ENCODE measurements at places on chromosomes 1 and 21.

GRCh38 chr1:228037401-228038386 is 30.9 kb downstream of the WNT3A start:
- DNase-seq: peak; percentile 84

DNA sequence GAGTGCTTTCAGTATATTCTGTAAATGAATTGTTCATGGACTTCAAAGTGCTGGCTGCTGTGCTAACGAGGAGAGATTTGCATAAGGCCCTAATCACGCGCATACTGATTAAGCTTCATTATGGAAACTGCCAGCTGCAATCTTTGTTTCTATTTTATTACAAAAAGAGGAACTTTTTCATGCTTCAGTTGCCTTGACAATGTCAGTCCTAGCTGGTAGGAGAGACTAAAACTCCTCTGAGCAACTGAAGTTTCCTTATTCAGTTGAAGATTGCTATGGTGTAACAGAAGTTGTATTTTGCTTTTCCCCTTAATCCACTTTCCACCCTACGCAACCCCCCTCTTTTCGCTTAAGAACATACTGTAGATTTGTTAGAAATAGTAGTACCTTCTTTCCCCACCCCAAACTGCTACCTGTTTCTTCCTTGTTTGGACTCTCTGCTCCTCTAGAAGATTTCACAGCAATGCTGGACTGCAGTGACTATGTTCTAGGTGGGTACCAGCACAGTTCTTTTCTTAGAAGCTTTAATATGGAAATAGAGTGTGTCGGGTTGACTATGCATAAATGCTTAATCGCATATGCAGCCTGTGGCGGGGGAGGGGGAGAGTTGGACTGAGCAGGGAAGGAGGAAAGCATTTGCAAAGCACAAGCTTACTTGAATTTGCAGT is 108.3 kb downstream of the POU2F1 start:
- DNase-seq: peak; percentile 42

- peak; percentile 84 for DNase-seq
Measured at GRCh38 chr21:36297938-36298572, 21.9 kb upstream of the MORC3 start.

- DNase-seq: no peak
Measured at GRCh38 chr1:54144366-54144765, 8.4 kb downstream of the CDCP2 start.

DNA sequence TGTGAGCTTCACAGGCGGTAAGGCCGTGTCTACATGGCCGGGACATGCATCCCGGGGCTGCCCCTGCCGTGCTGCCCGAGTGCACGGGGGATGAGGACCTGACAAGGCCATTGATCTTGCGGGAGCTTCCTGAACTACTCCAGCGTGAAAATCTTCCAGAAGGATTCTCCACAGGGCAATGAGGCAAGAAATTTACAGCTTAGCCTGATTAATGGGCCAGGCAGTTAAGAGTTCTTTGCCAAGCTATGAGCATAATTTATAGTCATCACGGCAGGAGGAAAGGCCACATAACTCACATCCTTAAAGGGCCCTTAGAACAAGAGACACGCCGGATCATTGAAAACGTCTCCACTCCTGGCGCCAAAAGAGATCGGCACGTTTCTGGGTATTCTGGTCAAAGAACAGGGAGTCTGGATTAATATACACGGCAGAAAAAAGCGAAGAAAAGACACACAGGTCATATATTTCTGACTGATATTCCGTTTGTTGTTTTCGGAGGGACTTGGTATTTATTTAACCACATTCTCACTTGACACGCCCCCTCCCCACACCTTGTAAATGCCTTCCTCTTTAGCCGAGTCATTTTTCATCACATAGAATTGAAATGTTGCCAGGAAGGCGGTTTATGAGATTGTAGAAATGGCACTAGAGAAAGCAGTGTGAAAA is 180.5 kb downstream of the DYRK1A start:
- DNase-seq: no peak

DNA sequence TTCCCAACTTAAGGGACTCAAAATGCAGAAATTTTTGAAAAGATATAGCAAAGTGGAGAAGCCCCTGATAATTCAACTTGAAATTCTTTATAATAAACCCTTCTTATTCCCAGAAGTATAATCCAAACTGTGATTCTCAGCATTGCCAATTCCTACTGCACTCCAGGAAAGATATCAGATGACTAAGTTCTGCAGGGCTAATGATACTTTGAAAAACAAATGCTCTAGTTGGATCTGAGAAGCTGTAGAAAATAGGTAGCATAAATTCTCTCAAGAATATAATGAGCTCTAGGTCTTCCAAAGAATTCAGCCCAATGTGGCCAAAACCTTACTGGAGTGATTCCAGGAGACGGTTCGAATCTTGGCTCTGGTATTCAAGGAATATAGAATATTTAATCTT is 294.0 kb upstream of the PTBP2 start:
- DNase-seq: no peak

DNA sequence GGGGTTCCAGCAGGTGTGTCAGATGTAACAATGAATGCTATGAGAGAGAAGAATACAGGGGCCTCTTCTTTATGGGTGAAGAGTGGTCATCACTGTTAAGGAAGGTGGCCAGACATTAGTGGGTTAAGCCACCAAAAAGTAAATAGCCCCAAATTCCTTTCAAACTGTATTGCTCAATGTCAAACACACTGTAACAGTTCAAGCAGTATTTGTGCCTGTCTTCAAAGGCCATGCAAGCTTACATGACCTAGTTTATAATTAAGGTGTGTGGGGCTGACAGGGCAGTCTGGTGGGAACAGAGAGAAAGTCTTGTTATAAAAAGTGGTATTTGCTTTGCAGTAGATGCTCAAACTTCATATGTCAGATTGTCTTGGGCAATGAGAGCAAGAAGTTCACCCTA is 18.5 kb downstream of the CHIT1 start:
- DNase-seq: no peak

DNA sequence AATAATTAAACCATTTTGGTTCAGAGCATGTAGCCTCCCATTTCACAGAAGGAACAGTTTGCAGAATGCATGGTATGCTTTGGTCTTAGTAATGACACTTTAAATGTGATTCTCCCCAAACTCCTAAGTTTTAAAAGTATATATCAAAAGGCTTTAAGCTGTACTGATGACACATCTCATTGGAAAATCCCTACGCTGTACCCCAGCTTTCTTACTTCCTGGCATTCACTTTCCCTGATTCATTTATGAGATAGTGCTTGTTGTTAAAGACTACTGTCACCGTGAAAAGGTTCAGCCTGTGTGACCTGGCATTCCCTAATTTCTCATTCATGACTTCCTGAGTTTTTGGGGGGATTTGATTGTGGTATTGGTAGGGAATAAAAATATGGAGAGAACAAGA is 53.4 kb downstream of the MPZL1 start:
- no peak for DNase-seq

GRCh38 chr1:236484310-236484971 is 39.3 kb upstream of the LGALS8 start:
- DNase-seq: no peak

DNA sequence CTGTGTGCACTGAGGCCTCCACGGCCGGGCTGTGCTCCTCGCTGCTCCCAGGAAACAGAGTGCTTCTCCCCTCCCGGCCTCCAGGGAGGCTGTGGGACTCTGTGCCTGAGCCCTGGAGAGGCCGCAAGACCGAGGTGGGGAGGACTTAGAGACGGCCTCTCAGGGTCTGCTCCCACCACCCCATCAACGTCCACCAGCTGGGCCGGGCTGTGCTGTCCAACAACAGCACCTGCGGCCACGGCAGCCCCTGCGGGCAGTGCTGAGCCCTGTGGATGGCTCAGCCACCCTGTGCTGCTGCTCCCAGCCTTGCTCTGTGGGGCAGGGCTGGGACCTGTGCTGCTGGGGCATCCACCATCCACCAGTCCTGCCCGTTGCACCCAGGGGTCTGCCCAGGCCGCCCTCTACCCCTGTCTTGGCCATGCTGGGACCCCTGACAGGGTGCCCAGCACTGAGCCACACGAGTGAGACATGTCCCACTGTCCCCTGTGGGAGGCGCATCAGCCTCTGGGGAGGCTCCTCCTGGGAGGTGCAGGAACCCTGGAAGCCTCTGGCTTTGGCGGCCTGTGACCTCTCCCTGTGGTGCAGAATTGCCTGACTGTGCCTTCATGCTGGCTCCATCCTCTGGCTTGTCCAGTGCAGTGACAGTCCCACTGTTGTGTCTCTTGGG is 31.2 kb upstream of the LRRC3 start:
- DNase-seq: no peak

GRCh38 chr1:218495931-218496330 is 150.8 kb downstream of the TGFB2 start:
- no peak for DNase-seq

- no peak for DNase-seq
Measured at GRCh38 chr1:247335882-247336281, 4.2 kb upstream of the ZNF496 start.

- no peak for DNase-seq
Measured at GRCh38 chr1:91919962-91920361, 29.2 kb upstream of the BRDT start.

DNA sequence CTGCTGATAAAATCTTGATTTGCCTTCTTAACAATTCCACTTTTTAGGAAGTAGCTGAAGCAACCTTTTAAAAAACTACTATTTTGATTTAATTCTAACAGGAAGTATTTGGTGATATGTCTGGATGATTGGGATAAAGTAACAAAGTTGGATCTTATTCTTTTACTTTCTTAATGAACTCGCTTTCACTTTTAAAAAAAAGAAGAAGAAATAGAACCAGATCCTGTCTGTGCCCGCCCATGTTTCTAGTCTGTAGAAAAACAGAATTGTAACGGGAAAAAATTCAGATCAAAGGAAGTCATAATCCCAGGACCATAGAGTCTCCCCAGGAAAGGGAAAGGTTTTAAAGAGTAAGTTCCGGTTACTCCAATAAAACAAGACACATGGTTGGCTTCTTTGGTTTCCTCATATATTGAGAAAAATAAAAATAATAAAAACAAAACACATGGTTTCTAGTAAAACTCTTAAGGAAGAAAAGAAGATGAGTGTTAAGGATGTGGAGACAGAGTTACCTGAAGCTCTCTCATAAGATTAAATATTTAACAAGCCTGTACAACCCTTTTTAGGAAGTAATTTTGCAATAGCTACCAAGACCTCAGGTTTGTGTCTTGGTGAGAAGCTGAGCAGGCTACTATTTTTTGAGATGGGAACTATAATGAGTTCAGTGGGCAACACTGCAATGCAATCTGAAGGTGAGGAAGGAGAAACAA is 4.9 kb downstream of the CD48 start:
- DNase-seq: no peak

DNA sequence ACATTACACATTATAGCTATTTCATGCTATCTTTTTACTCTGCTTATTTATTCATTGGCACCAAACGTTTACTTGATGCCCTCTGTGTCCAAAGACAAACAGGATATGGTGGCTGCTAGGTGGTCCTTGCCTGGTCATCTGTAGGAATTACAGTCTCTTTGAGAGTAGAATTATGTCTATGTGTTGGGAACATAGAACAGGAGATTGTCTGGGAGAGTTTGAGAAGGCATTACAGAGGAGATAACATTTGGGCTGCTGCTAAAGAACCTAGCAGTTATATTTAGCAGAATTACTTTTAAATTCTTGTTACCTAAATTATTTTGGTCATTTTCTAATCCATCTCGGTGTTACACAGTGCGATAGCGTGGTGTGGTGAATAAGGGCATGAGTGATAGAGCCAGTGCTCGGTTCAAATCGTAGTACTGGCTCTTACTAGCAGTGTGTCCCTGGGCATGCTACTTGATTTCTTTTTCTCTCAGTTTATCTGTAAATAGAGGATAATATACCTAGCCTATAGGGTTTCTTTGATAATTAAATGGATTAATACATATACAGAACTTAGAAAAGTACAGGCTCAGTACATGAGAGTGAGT is 20.5 kb downstream of the RRP15 start:
- no peak for DNase-seq

DNA sequence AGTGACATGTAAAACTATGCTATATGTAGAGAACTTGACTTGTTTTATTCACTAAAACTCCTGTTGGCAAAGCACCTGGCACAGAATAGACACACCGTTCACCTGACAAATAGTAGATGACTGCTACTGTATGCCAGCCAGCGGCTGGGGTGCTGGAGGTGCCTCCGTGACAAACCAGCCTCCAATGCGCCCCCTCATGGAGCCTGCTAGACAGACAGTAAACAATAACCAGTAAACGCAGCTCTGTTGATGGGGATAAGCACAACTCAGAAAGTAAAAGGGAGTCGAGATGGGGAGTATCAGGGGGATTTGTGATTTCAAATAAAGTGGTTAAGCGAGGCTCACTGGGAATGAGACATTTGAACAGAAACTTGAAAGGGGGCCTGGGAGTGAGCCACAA is 107.2 kb downstream of the PRDM2 start:
- DNase-seq: peak; percentile 58

DNA sequence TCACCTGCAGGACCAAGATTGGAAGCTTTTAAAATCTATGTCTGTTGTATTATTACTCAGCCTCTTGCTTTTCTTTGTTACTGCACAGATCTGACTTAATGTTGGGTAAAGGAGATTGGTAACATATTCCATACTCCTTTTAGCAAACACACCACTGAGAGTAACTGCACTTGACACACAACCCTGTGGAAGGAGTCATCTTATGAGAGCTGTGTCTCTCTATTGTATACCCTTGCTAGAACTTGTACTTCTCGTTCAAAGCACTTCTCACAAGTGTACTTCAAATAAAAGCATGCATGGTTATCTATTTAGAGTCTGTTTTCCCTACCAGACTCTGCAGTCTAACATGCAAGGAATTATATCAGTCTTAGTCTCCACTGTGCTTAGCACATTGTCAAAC is 813.4 kb downstream of the ADGRL2 start:
- no peak for DNase-seq

GRCh38 chr1:6866825-6867224 is 81.6 kb downstream of the CAMTA1 start:
- no peak for DNase-seq

DNA sequence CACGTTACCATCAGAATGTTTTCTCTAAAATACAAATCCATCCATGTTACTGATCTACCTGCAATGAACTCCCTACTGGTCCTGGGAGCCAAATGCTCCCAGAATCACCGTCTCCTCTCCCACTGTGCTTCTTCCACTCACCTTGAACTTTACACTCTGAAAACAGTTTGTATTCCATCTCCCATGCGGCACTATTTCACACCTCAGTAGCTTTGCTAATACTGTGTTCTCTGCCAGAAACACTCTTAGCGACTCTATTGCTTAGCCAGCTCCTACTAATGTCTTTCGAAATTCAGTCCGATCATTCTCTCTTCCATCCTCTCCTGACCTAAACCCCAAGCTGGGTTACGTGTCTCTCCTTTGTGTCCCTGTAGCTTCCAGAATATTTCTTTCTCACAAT is 284.4 kb upstream of the DUSP10 start:
- no peak for DNase-seq

- peak; percentile 6 for DNase-seq
Measured at GRCh38 chr1:92691925-92692324, 93.0 kb downstream of the EVI5 start.
